Nephron progenitor cell (in vitro differentiated cells): ENCODE measurements at places on chromosomes 5 and 9.

DNA sequence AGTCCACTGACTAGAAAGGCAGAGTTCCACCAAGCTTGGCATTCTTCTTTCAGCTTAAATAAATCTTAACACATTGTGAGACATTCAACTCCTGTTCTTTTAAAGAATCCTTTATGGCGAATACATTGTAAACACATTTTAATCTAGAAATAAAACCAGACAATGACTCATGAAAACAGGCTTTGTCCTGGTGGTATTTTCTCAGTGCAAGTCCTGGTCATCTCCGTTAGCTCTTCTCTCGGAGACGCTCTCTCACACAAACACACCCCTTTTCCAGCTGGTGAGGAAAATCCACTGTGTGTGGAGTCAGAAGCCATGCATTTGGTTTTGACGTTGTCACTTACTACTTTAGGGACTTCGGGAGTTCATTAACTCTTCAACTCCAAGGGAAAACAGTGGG is 140.4 kb downstream of the AUH start:
- DNase-seq, result no peak

GRCh38 chr9:114387680-114388356 is at the start of gene AKNA:
TSS of gene AKNA (minus strand) at chr9:114387982. CDS start at chr9:114381333, 6,649 bp downstream.
- DNase-seq, result peak; percentile 75

- no peak for DNase-seq
Observed at GRCh38 chr5:76625087-76625815, 2.0 kb upstream of the F2RL2 start.

- no peak for DNase-seq
Observed at GRCh38 chr9:131107760-131108159, 11.4 kb downstream of the AIF1L start.

- DNase-seq, result no peak
Observed at GRCh38 chr5:82160948-82161347, 117.2 kb downstream of the RPS23 start.

DNA sequence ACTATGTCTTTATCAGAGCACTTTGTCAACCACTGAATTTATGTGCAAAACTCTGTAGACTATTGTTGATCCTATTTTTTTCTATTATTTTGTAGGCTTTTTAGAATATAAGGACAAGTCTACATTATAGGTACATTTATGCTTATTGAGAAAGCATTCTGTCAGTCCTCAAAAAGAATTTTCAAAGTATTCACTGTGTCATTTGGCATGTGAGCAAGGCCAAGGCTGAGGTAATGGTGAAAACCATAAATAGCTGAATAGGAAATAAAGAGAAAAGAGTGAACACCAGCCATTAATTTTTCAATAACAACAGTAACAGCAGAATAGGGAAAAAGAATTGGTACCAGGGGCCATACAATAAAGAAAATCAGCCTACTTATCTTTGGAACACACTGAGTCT is 21.0 kb downstream of the SKIC3 start:
- DNase-seq, result no peak

DNA sequence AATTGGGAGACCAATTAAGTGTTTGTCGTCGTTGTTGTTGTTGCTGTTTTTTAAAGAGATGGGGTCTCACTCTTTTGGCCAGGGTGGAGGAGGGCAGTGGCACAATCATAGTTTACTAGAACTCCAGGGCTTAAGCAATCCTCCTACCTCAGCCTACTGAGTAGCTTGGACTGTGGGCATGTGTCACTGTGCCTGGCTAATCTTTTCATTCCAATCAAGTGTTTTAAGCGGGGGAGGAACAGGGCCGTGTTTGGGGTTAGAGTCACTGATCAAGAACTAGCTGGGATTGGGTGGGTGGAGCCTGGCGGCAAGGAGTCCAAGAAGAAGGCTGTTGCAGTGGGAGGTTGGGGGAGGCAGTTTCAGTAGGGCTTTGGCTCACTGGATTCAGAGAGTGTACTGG is 13.8 kb downstream of the SNX30 start:
- peak; percentile 18 for DNase-seq
